ENCODE measurements at places on chromosomes 6 and 20.

DNA sequence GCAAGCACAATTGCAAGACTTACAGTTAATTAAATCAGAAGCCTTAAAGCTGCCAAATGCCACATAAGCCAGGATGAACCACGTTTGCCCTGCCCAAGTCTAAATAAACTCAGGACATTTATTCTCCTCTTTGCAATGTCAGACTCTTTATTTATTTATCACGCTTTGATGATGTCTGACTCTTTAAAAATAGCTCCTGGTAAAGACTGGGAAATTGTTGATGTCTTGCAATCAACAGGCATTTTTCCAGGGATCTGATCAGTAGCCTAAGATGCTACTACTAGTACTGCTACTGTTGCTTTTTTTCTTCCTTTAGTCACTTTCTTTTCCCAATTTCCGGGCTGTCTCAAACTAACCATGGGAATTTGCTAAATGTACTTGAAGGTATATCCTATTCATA, 365.8 kb upstream of the MARCKS start:
- no peak for DNase-seq

DNA sequence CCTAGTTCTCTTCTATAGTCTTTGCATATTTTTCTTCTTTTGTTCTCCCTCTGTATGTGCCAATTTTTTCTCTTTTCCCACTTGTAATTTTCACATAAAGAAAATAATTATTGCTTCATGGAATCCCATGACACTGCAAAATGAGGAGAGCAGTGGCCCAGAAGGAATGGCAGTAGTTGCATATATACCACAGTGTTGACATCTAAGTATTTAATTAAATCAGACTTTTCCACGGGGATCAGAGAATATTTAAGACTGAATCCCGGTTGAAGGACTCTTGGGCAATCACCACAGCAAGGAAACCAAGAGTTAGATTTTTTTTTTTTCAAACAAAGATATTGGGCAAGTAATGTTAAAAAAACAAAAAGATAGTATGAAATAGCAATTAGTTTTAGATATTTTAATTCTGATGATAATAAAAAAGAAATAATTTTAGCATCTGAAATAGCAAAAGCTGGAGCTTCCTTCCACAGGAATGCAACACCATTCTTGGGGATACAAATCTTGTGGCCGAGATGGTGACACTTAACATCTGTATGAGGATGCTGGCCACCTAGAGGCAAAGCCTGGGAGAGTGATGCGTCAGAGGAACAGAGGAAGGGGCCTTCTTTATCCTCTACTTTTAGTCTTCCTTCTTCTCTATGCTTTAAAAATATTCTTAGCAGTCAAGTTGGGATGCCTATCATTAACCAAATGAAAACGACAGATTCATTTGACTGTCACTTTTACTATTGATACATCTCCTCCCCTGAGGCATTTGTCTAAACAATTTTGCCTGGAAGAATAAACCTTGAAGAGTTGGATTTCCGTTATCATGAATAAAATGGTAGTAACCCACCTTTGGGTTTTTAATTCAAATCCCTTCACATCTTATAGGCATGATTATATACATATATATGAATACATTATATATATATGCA, 356.2 kb downstream of the GJA1 start:
- no peak for DNase-seq

GRCh38 chr20:37389844-37390275, 43.9 kb downstream of the SRC start:
- no peak for DNase-seq

DNA sequence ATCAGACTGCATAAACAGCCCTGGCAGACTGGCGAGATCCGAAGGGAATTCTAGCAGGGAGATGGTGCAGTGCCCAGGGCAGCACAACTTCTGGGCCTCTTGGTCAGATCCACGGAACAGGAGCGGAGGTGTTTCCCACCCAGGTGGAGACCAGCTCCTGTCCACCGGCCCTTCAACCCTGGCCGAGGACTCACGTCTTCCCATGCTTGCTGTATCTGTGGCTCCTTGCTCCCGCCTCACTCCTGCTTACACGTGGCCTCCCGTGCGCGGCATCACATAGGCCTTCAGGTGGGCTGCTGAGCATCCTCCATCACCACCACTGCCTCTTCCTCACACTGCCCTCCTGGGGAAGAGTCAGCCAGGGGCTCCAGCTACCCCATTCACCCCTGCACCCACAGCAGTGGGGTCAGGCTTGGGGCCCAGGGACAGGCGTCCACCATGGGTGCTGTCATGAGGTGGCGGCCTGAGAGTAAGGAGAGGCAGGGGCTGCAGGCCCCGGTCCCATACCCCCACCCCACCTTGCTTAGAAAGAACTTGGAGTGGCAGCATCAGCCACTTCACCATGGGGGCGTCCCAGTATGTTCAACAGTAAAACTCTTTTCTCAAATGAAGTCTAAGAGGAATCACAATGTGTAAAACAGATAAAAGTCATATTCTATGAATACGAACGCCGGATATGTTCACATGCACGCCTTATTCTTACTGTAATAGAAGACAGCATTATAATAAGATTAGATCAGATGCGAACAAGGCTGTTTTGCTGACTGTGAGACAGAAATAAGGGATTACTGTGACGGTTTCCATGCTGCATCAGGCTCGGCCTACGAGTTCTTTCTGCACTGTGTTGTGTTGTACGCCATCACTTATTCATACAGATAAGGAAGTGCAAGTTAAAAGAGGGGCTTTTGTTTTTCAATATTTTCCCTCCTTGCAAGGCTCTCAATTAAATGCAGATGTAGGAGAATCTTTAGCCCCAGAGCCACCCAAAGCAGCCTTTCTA, 165.4 kb downstream of the GRM4 start:
- no peak for DNase-seq

DNA sequence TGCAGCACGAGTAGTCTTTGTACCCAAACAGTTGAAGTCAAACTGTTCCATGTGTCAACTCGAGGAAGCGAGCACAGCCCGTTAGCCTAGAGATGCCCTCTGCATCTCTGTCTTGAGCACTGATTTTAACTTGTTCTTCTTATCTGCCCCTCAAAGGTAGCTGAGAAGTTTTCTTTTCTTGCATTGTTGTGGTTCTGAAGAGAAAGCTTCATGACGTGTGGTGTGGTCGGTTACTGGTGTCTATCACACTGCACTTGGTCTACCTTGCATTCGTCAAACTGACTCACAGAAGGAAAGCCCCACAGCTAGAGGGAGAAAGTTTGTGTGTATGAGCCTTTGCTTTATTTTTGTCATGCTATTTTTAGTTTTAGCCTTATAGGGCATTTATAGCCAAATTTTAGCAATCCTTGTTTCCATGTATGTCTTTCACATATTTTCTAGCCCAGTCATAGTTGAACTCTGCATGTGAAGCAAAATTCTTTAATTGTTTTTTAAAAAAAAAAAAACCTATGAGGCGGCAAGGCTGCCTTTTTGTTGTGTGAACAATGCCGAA, 115.1 kb downstream of the JAG1 start:
- DNase-seq: no peak

Data from stimulated activated CD4-positive, alpha-beta T cell treated with anti-CD3 and anti-CD28 coated beads, Interleukin-4, amount 100 ng/mL, for 4 hours (primary cell).